Cerebellar nuclear complex (tissue), 1 donor: ENCODE measurements at places on chromosomes 11 and 22.

- peak; percentile 55 for DNase-seq
Observed at GRCh38 chr22:42344361-42344905, 74.0 kb upstream of the TCF20 start.

DNA sequence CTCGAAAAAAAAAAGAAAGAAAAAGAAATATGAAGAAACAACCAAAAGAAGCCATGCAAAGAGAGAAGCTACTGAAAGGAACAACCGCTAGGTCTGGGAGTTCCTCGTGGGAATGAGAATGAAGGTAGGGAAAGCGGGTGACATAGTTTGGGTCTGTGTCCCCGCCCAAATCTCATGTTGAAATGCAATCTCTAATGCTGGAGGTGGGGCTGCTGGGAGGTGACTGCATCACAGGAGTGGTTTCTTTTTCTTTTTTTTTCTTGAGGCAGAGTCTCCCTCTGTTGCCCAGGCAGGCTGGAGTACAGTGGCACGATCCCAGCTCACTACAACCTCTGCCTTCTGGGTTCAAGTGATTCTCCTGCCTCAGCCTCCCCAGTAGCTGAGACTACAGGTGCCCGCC lies 9.7 kb upstream of the TXN2 start:
- no peak for DNase-seq

DNA sequence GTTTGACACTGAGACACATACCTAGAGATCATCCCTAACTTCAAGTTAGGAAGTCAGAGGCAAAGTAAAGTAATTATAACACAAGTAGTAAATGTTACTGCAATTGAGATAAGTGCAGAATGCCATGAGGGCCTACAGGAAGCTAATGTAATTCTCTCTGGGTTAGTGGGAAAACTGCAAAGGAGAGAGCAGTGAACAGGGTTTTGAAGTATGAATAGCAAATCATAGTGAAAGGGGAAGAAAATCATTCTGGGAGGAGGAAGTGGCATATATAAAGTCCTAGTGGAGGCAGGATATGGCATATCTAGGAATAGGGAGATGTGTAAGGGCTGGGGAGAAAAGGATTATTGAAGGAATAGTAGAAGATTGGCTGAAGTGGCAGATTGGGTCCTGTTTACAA lies 27.9 kb downstream of the RNF169 start:
- DNase-seq, result no peak

DNA sequence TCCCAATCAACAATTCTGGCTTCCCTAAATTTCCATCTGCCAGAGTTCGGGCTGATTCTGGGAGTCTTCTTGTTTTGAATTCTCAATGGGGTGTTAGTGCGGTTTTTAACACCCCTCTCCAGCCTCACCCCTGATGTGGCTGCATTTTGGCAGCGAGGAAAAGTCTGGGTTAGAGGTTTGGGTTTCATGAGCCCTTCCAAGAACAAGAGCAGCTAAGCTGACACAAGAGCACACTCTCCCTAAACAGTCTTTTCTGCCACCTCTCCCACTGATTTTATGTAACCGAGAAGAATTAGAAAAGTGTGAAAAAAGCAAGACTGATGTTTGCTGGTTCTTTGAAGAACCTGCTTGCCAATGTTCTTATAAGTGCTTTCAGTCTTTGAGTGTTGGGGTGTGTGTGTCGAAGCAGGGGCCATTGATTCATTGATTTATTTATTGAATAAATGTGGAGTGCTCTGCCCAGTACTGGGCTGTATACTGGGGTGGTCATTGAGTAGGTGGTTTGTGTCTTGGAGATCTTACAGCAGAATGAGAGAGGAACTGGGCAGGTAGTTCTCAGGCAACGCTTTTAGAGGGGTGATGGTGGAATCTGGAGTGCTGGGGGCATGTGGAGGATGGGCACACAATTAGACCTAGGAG lies 101.5 kb downstream of the TRAF6 start:
- DNase-seq, result no peak

DNA sequence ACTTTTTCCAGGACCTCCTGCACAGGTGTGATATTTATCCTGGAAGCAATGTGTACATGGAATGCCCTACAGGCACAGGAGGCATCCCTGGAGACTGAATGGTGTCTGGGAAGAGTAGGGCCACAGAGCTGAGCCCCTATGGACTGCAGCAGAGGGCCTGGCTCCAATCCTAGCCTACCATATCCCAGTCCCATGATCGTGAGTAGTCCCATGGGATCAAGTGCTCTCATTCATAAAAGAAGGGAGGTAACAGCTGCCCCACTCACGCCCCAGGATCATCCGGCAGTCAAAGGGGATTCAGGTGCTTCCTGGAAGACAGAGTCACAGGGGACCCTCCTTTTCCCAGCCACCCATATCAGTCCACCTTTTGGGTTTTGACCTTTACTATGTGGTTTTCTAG lies 24.0 kb downstream of the ANKK1 start:
- DNase-seq, result no peak

- DNase-seq, result no peak
Observed at GRCh38 chr11:73760135-73760678, 667 bp downstream of the RAB6A start.

DNA sequence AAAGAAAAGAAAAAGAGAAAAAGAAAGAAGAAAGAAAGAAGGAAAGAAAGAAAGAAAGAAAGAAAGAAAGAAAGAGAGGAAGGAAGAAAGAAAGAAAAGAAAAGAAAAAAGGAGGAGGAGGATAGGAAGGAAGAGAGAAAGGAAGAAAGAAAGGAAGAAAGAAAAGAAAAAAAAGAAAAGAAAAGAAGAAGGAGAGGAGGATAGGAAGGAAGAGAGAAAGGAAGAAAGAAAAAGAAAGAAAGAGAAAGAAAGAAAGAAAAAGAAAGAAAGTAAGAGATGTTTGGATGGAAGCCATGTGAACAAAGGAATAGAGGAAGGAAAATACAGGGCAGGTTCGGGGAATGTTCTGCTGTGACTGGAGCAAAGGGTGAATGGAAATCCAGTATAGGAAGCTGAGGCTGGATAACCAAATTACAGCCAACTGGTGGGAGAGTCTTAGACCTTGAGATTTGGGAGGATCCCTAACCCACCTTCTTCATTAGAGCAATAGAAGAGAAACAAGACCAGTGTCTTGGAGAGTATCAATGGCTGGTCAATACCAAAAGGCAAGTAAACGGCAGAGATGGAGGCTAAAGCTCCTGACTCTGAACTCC lies 94.9 kb downstream of the RASSF10 start:
- DNase-seq, result no peak

- no peak for DNase-seq
Observed at GRCh38 chr22:22979121-22979724, 91.1 kb upstream of the GNAZ start.

DNA sequence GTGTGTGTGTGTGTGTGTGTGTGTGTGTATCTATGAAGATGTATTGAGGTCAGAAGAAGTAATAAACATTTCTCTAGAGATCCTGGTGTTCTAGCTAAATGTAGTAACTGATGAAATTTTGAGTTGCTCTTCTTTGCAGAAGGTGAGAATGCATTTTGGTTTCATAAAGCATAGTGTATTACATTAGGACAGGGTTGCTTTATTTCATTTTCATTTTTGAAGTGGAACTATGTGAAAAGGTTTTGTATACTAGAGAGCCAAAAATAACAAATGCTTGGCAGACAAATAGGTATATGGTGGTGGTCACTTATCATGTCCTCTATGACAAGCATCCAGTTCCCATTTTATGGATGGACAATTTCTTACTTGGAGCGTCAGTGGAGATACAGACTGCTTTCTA lies 99.0 kb downstream of the CASP12 start:
- DNase-seq, result no peak

DNA sequence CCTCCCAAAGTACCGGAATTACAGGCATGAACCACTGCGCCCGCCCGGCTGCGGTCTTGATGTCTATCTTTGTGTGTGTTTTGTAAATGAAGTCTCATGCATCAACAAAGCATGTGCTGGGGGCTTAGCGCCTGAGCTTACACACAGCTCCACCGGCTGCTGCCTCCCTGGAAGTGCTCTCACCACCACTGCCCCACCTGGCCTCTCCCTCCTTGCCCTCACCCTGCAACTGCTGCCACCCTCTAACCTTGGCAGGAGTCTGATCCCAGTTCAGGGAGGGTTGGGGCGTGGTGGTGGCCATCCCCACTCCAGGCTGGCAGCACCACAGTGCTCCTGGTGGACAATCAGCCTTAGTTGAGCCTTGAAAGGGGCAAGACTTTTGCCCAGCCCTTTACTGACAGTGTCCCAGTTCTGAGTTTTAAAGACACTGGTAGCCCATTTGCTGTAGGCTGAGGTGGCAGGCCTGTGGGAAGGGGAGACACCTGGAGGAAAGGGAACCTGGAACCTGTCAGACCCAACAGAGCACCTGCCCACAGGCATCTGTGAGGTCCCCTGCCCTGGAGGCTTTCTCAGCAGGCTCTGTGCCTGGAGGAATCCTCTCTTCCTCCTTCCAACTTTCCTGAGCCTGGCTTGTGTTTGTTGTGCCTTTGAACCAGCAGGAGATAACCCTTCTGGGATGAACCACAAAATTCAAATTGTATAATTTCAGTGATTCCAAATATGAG lies 42.4 kb upstream of the WEE1 start:
- no peak for DNase-seq

DNA sequence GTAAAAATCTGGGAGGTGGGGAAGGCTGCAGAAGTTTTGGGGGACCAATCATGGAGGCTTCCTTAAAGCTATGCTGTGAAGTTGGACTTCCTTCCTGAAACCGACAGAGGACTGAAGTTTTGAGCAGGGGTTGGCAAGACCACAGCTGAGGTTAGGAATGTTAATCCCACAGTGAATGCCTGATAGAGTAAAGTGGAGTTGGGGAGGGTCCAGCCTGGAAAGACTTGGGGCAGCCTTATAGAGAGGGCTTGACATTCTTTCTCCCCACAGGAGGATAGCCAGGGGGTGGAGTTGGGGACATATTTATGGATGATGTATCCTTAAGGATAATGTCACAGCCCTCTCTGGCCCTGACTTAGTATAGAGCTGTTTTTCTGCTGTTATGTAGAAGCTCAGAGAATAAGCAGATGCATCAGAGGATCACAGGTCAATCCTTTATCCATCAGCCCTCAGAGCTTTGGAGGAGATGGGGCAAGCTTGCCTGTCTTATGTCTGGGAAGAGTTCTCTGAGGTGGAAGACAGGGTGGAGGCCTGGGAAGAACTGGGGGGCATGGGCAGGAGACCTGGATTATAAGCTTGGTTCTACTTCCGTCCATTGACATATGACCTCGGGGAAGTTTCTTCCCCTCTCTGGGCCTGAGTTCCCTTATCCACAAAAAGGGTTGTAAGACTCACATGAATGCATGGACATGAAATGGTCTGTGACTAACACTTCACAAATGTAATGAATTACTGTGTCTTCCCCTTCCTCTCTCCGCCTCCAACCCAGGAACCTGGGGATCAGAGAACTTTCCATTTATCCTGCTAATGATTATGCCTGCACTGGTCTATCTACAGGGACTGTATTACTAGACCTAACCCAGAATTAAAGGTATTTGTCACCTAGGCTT lies 317.8 kb downstream of the MIAT start:
- no peak for DNase-seq

- no peak for DNase-seq
Observed at GRCh38 chr11:71165771-71166170, 86.6 kb downstream of the SHANK2 start.

DNA sequence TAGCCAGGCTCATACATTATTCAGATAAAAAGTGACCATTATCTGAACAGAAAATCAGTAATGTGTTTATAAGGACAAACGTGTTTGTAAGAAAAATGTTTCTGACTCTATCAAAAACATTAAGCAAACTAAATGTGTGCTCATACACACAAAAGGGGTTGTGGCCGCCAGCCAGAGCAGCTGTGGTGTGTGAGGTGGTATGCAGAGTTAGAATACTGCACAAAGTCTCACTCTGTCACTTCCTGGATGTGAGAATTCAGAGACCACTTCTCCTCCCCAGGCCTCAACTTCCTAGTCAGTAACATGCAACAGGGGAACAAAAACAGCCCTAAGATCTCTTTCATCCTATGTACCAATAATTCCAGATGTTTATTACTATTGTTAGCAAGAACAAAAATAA lies 9.4 kb downstream of the OR5B21 start:
- DNase-seq, result no peak

DNA sequence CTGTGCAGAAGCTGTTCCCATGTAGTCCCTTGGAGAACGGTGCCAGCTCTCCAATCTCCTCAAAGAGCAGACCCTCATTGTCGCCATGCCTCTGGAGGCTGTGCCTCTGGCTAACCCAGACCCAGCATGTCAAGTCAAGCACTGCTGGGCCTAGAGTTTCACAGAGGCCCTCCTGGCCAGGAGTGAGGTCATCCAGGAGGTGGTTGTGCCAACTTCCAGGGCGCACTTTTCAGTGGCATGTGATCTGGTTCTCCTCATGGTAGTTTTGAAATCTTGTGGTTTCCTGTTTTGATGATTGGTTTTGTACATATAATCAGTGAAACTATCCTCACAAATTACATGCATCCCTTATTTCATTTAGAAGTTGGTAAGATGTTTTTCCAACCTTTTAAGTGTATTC lies 78.9 kb downstream of the PPFIBP2 start:
- no peak for DNase-seq

GRCh38 chr11:12222055-12222792 lies 111.8 kb downstream of the MICAL2 start:
- DNase-seq, result peak; percentile 35

DNA sequence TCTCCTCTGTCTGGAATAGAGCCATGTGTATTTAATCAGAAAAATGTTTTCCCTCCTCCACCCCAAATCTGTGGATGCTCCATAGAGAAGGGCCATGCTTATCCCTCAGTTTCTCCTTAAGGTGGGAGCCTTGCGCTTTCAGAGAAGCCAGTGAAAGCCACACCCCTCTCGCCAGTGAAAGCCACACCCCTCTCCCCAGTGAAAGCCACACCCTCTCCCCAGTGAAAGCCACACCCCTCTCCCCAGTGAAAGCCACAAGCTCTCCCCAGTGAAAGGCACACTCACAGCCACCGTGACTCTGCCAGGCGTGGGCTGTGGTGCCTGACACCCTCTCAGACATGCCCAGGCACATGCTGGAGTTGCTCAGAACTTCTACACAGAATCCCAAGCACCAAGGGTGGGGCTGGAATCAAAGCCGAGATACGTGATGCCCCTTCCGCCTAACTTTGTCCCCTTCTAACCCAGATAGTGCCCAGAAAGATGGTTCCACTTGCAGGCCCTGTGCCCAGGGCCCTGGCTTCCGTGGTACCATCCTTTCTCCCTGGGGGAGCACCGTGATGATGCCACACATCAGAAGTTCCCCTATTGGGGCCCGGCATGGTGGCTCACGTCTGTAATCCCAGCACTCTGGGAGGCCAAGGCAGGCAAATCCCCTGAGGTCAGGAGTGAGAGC lies 16.5 kb upstream of the PRR5 start:
- DNase-seq, result no peak

DNA sequence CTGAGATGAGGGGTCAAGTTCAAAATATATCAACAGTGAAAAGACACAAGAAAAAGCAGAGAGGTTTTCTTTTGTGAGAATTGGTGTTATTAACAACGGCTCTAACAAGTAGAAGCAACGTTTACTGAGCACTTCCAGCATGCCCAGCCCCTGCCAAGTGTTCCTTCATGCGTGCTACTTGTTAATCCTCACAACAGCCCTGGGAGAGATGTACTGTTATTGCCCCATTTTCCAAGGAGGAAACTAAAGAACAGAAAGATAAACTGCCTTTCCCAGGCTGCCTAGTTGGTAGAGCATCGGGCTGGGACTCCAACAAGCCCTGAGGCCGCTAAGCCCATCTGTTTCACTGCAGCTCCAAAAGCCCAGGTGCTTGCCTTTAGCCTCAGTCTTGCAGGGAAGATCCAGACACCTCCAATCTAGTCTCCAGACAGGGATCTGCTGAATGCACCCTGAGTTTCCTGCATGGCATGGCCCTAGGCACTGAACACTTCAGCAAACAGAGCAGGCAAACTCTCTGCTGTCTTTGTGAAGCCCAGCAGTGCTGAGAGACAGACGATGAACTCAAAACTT lies 25.5 kb downstream of the SPATA19 start:
- DNase-seq, result no peak
